DMS79 treated with DMSO at 0.1 percent for 48 hours (cell line): ENCODE measurements at places on chromosomes 4 and X.

GRCh38 chr4:69830560-69831269 lies 29.2 kb downstream of the SULT1E1 start:
- DNase-seq = no peak

- no peak for DNase-seq
Measured at GRCh38 chr4:56388306-56388705, 1.0 kb upstream of the AASDH start.

GRCh38 chr4:117084866-117085701 lies at the start of gene TRAM1L1:
Gene TRAM1L1 (minus strand): TSS chr4:117085576. CDS start chr4:117085393, 183 bp downstream.
- no peak for DNase-seq

GRCh38 chrX:68511255-68511654 lies 12.4 kb downstream of the YIPF6 start:
- DNase-seq = peak; percentile 10

GRCh38 chr4:53039741-53040458 lies 177.8 kb downstream of the RASL11B start:
- DNase-seq = no peak

DNA sequence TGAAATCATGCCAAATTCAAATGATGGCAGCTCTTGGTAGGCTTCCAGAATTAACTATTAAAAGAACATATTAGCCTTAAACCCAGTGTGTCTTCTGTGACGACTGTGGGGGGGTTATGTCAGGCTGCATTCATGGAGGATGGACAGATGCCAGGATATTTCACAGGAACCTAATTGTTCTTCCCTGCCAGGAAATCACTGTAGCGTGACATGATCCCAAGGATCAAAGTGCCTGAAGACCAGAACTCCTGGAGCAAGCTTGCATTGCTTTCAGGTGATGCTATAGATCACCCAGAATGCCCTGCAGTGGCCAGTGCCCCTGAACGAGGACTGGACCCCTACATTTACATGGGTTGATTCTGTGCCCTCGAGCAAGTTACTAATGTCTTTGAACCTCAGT lies 1093.0 kb upstream of the TENM3 start:
- DNase-seq = peak; percentile 4

DNA sequence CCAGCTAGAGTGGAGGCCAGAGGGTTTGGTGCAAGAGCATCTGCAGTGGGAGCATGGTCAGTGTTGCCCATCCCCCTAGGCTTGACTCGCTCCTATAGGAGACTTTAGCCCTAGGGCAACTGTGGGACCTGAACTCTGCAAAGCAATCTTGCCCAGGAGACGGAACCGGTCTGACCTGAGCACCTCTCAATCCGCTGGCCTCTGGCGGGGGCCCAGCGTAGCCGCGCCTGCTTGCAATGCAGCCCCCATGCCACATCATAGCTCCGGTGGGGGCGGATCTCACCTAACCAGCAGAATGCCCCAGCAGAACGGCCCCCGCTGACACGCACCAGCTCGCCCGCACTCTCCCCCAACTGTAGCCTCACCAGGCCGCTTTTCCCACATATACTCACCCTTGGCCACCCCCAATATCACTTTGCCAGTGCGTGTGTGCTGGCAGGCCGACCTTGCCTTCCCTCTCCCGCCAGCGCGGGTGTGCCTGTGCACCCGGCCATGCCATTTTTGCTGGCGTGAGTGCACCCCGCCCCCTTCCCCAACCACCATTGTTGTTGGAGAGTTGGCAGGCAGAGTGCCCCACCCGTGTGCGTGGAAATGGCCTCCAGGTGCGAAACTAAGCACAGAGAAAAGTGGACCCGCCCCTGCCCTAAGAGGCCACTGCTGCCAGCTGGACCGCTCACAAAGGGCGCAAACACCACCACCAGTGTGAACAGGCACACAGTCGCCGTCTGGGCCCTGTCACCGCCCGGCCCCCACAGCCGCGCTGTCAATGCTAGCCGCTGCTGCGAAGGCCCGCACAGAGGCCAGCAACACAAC lies 5.8 kb downstream of the BEX4 start:
- DNase-seq = no peak

DNA sequence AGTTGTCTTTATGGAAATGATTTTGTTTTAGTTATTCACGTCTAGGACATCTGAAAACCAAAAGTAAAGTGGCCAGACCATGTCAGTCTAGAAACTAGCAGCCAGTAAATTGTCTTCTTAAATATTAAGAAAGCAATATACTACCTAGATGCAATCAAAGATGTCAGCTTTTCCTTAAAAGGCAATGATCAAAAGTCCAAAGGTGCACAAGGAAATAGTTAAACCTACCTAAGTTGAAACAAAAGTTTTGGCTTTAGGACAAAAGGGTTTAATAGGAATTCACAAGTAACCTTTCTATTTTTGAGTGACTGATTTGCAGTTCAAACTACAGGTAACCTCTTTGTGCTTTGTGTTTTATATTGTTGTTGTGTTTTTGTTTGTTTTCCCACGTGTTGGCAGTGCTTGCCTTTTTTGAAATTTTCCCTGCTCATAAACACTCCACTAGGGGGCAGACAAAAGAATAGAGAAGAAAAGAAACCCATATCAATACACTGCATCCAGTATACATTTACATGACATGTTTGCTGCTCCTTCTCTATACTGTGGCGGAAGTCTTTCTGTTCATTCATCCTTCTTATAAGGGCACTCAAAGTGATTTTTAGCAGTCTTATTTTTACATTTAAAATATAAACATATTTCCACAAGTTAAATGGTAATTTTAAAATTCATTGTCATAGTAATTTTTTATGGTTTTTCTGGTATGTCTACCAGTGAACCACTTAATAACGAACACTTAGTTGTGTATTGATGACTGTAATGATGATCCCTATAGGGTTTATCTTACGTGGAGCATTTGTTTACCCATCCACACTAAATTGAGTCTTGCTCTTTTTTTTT lies 62.7 kb downstream of the GAB1 start:
- DNase-seq = peak; percentile 1

GRCh38 chrX:111199505-111199904 lies 70.8 kb downstream of the CAPN6 start:
- DNase-seq = no peak

GRCh38 chrX:17597327-17597726 lies 140.0 kb upstream of the SCML1 start:
- DNase-seq = no peak

GRCh38 chr4:90183254-90183653 lies 56.1 kb downstream of the CCSER1 start:
- DNase-seq = no peak

DNA sequence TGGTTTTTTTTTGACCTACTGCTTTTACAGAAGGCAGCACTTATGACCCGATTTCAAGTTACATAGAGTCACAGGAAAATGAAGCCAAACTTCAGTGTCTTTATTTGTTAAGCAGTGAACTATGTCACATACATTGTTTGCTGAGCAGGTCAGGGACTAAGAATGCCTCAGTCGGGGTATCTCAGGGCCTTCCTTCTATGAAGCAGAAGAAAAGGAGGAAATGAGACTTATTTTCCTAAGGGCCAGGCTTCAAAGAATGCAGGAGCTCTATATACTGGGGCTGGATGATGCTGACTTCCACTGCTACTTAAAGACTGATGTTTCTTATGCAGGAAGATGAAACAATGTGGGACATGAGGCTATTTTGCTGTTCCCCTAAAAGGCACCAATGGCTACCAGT lies 558.4 kb upstream of the IGFBP7 start:
- DNase-seq = no peak

DNA sequence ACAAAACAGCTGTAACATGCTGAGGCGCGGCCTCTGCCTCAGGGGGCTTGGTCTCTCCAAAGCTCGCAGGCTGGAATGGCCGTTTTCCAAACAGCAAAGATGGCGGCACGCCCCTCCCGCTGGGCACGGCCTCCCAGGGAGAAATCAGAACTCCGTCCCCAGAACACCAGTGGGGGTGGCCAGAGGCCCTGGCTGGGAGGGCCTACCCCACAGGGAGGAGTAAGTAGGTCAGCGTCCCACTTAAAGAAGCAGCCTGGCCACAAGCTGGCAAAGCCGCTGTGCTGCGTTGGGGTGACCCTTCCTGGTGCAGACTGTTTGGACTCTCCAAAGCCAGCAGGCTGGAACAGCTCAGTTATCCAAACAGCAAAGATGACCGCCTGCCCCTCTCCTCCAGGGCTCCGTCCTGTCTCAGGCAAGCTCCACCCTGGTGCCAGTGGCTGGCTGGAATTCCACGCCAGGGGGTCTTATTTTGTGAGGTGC lies 862.8 kb downstream of the TRIML1 start:
- no peak for DNase-seq

GRCh38 chr4:145324161-145324560 lies 143.8 kb upstream of the OTUD4 start:
- no peak for DNase-seq

DNA sequence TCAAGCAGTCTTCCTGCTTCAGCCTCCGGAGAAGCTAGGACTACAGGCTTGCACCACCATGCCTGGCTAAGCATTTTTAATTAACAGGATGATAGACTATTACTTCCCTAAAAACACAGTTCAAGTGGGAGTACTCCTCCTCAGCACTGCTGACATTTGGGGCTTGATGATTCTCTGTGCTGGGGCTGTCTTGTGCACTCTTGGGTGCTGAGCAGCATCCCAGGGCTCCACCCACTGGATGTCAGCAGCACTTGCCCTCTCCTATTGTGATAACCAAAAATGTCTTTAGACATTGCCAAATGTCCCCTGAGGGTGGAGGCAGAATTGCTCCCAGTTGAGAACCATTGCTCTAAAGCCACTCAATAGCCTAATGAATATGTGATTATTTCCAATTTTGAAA lies 60.4 kb downstream of the CLCN4 start:
- DNase-seq = no peak

DNA sequence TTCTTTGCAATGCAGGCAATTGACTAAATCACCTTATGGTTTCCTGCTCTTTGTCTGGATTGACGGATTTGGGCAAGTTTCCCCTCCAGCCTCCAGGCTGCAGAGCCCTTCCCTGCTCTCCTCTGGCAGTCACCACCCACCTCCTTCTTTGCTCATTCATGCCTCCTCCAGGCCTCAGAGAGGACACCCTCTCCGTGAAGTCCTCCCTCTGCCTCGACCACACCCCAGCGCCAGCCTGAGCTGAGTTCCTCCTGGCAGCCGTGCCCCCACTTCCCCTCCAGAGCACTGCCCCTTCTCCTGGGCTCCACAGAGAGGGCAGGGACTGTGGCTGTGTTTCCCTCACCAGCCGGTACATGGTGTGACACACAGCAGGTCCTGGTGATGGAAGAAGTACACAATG lies 53.7 kb downstream of the DCTD start:
- DNase-seq = no peak

GRCh38 chr4:176840166-176840565 lies 47.4 kb upstream of the VEGFC start:
- no peak for DNase-seq

GRCh38 chrX:27917713-27918500 lies 63.3 kb downstream of the DCAF8L1 start:
- DNase-seq = no peak

DNA sequence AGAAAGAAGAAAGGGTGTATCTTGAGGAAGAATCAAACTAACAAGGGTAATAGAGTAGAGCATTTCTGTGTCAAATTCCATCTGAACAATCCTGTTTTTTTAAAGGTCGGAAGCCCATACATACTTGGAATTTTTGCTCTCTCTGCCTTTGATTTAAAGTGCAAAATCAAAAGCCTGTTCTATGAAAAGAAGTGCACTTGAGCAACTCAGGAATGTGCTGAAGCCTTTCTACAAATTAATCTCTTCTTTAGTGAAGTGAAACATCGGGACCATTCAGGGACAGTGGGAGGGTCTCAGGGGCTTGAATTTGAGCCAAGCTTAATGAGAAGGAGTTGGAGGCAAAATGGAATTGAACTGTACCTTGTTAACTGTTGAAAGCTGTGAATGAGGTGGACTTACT lies 1008.5 kb upstream of the LCORL start:
- DNase-seq = no peak
